ENCODE measurements at places on chromosomes 6 and 20.

- no peak for DNase-seq
These were observed 54.9 kb downstream of the TMEM242 start for GRCh38 chr6:157268396-157268795.

GRCh38 chr6:115468272-115469005 is 592.3 kb downstream of the FRK start:
- DNase-seq, result no peak

DNA sequence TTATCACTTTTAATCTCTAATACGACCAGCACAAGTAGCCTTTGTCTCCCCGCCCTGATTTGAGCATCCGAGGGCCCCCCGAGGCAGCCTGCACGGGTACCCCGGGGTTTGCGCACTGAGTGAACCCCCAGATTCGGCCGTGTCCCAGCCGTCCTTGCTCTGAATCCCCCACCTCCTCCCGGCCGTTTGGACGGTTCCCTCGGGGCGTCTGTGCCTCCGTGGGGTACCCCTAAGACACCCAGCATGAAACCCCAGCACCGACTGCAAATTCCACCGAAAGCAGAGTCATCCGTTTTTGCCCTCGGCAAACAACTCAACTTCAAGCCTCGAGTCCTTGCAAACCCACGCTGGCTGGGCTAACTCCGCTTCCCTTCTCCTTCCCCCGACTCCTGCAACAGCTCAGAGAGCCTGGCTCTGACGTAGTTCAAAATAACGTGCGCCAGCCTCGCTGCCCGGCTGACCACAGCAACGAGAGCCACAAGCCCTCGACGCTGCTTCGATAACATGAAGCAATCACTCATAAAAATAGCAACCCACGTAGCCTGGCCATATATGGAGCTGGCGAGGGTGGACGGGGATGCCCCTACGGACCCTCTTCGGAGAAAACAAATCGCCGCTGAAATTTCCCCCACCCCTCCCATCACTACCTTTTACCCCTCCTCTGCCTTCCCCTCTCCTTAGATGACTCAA is 764 bp upstream of the SNAP25 start:
- no peak for DNase-seq

DNA sequence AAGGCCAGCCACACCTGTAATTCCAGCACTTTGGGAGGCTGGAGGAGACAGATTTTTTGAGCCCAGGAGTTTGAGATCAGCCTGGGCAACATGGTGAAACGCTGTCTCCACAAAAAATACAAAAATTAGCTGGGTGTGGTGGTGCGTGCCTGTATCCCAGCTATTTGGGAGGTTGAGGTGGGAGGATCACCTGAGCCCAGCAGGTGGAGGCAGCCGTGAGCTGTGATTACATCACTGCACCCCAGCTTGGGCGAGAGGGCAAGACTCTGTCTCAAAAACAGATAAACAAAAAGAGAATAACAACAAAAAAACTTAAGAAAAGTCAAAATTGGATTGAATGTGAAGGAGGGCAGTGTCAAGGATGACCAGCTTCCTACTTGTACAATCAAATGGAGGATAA is 2.9 kb downstream of the TPD52L1 start:
- no peak for DNase-seq

- no peak for DNase-seq
These were observed 151.3 kb downstream of the SLC16A10 start for GRCh38 chr6:111238464-111239119.

GRCh38 chr20:52247548-52247947 is 56.0 kb upstream of the ZFP64 start:
- no peak for DNase-seq

DNA sequence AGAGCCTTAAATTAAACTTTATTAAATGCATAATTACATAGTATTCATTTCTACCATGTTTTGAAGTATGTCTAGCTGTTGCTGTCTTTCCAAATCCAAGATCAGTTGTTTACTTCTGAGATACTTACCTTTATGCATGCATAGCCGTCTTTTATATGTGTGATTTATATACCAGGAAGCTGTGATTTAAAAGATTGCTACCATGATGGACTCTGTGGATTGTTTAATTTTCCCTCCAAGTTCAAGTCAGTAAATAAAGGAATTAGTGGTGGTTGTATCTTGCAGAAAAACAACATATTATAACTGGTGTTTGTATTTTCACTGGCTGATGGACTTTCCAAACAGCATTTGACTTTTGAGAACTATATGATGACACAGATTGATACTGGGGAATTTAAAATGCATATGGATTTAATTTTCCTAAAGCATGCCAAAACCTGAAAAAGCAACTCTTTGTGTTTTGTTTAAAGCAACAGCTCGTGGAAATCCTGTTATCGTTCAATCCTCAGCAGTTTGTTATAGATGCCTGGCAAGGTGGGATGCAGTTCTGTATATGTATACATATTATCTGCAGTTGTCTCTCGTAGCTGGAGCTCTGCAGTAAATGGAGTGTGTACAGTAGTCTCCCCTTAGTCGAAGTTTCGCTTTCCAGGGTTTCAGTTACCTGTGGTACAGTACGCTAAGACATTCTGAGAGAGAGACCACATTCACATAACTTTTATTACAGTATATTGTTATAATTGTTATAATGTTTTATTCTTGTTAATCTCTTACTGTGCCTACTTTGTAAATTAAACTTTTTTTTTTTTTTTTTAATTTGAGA is 77.1 kb downstream of the CBFA2T2 start:
- no peak for DNase-seq

- no peak for DNase-seq
These were observed 91.0 kb upstream of the MCHR2 start for GRCh38 chr6:100084991-100085364.

GRCh38 chr6:134000443-134000842 is 47.4 kb downstream of the TBPL1 start:
- no peak for DNase-seq

- no peak for DNase-seq
These were observed 50.5 kb upstream of the TRIM26 start for GRCh38 chr6:30263734-30264133.

DNA sequence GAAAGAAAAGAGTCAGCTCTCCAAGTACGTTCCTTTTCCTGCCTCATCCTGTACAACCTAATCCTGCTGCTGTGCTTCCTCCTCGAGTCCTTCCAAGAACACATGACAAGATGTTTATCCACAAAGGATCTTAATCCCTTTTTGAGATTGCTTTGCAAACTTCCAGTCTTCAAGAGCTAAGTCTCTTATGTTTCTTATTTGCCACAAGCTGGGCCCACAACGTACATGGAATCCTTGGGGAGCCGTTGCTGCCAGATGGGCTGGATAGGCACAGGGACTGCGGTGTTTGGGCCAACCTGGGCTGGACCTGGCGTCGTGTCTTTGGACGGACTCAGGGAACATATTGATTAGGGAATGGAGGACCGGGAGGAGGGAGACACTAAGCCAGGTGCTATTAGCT is 79.7 kb upstream of the AFDN start:
- DNase-seq, result no peak

- no peak for DNase-seq
These were observed 2.5 kb upstream of the SRSF12 start for GRCh38 chr6:89120371-89120770.

- no peak for DNase-seq
These were observed 460.5 kb upstream of the ARID1B start for GRCh38 chr6:156316583-156317125.

DNA sequence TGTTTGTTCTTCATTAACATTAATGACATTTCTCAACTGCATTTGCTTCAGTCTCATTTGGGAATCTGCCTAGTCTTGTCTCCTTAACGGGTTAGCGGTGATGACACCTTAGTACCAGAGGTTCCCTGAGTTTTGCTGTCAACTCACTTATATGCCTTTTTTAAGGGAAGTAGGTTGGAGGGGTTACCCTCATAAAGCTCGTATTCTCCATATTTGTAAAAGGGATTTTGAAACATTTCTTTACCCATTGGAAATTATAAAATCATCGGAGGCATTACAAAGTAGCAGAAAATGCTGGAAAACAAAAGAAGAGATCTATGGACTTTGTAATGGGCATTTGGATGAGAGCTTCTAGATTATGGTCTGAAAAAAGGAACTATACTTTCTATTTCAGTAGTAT is 88.7 kb upstream of the PRDM1 start:
- no peak for DNase-seq

DNA sequence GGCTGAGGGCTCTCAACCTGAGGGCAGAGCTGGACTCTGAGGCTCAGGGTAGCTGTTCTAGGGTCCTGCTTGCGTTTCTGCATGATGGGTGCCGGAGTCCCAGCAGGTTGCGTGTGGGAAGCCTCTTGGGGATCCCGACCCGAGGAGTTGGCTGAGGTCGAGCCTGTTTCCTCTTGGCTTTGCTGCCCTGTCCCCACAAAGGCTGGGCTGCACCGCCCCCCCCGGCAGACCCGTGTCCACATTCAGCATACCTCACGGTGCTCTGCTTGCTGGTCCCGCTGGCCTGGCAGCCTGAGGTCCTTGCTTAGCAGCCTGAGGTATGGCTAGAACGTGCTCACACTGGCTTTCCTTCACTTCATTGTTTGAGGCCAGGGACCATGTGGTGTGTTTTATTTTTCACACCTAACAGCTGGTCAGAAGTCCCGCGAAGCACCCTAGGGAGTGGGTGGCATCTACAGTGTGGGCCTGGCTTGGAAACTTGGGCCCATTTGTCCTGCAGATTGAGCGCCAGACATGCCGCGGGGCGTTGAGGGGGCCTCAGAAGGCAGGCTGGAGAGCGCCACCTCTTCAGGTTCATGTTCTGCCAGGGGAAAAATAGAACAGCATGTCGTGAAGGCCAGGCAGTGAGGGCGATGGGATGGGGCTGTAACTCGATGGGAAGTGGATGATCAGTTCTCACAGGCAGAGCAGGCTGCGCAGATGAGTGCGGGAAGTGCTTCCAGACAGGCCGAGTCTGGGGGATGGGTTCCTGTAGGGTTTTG is 9.5 kb downstream of the LSM14B start:
- DNase-seq, result no peak

DNA sequence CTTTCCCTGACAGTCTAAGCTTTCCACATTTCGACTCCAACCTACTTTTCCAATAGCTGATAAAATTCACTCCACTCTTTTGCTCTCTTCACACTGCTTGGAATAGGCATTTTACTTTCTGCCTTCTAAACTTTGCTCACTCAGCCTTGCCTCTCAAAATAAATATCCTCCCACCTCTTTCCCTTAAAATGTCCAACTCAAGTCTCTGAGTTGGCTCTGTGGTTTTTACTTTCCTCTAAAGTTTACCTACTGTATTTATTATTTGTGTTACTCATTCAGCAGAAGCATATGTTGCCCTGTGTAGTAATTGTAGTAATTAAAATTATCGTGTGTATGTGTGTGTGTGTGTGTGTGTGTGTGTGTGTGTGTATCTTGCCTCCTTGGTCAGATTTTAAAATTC is 20.0 kb upstream of the CDYL start:
- no peak for DNase-seq

GRCh38 chr6:108654465-108655106 is 93.9 kb downstream of the FOXO3 start:
- no peak for DNase-seq

- DNase-seq, result no peak
These were observed 750 bp downstream of the MAP7 start for GRCh38 chr6:136549300-136550044.

- peak; percentile 31 for DNase-seq
These were observed 16.8 kb upstream of the ARFGEF2 start for GRCh38 chr20:48904566-48905296.

GRCh38 chr6:99232056-99232455 is 117.4 kb downstream of the FAXC start:
- no peak for DNase-seq

GRCh38 chr6:47716207-47716606 is 17.8 kb downstream of the ADGRF4 start:
- no peak for DNase-seq

- DNase-seq, result no peak
These were observed 28.9 kb downstream of the CDH26 start for GRCh38 chr20:59987135-59987534.

GRCh38 chr6:113994934-113995342 is 24.0 kb upstream of the HDAC2 start:
- DNase-seq, result no peak

- no peak for DNase-seq
These were observed 28.7 kb downstream of the GRIK2 start for GRCh38 chr6:101422251-101422650.

DNA sequence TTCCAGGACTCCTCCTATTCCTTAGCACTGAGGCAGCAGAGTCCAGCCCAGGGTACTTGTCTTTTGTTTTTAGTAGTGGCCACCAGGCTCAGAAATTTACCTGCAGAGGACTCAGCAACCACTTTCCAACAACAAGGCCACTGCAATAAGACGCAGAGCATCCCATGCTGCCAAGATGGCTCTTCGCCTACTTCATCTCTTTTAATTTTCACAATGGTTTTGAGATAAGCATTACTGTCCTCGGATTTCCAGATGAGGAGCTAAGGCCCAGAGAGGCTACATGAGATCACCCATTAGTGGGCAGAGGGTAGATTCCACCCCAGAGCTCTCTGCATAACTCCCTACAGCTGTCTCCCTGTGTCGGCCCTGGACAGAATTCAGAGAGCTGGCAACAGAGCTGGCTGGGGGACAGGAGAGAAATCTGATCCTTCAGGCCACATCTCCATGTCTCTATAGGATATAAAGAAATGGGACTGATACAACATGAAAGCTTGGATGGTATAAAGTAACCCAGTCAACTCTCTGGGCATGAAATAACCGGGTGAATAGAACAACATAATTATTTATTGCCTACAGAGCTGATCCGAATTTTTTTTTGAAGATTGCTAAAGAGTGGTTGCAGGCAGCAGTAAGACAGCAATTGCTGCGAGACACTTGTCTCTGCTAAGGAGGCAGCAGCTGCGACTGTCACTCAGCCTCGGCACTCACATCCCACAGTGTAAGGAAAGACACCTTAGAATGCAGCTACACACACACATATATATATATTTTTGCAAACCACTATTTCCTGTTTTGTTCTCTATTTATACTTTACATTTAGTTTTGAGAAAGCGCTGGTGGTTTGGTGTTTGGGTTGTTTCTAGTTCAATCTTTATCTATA is 37.2 kb downstream of the SCML4 start:
- no peak for DNase-seq

DNA sequence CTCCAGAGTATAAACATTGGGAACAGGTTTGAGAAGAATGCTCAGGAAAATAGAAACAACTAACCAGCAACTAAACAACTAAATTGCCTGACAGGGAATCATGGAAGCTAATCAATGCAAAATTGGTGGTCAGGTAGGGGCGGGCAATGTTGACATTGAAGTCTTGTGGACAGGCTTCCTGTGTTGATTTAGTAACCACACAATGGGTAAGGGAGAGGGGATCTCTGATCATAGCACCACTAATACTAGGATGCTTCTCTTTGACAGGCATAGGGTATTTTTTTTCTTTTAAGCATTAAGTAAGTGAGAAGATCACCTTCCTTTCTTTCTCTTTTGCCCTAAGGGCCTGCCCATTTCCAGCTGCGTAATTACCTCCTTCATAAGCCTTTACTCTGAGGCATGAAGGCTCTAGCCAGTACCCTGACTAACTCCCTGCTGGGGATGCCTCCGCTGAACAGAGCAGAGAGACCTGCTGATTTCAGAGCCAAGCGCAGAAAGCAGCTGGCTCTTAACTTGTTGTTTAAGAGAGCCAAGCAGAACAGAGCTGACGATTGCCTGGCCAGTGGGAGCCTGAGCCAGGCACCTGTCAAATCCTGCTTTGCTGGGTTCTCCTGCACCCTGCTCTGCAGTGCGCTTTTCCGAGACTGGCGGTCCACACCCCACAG is 118.7 kb downstream of the BMP2 start:
- DNase-seq, result no peak
